ENCODE measurements at places on chromosomes 7 and 10. TPM values are rescaled to one million over a fixed set of nuclear protein-coding genes. Genes with fewer than 3 reads are reported as not detected.

The CTTNBP2 gene
- 3.2 TPM for total RNA-seq

The CLDN3 gene
- not detected for total RNA-seq

The FERD3L gene
- not detected for total RNA-seq

The LIPM gene
- total RNA-seq, result not detected

The ZNF485 gene
- total RNA-seq, result 8.8 TPM

The PLCE1 gene
- 2.8 TPM for total RNA-seq

The PAPOLB gene
- not detected for total RNA-seq

The NDUFB8 gene
- 239 TPM for total RNA-seq

The MACC1 gene
- not detected for total RNA-seq

The NEBL gene
- 0.42 TPM for total RNA-seq

The STEAP4 gene
- not detected for total RNA-seq

The CDK5 gene
- 70.2 TPM for total RNA-seq

The TFR2 gene
- total RNA-seq, result not detected

The HOXA11 gene
- not detected for total RNA-seq

The PDK4 gene
- total RNA-seq, result not detected

The A1CF gene
- not detected for total RNA-seq

The XRCC2 gene
- total RNA-seq, result 10.5 TPM

Data from HT1080 (cell line).